ENCODE measurements at places on chromosomes 12 and 14. TPM values are rescaled to one million over a fixed set of nuclear protein-coding genes. Genes with fewer than 3 reads are reported as not detected.

- no peak for DNase-seq
- H3K4me1 ChIP-seq, result peaks cover 5% of the 10 kb centered on the region
- H3K36me3 ChIP-seq, result no peaks in the 10 kb centered on the region
- H3K4me3 ChIP-seq, result no peak overlapping the region
- H3K27ac ChIP-seq, result no peak overlapping the region
These were observed 97.4 kb downstream of the LMNTD1 start for GRCh38 chr12:25455696-25456095.

GRCh38 chr12:133233006-133233405 lies 2.7 kb downstream of the ANHX start:
- H3K4me3 ChIP-seq, result no peak overlapping the region
- H3K27me3 ChIP-seq, result no peaks in the 10 kb centered on the region
- no peaks in the 10 kb centered on the region for H3K4me1 ChIP-seq
- H3K36me3 ChIP-seq, result no peaks in the 10 kb centered on the region

The SERPINA1 gene
- total RNA-seq, result 15.5 TPM

The LRTM2 gene
- not detected for total RNA-seq

The GPR137C gene
- total RNA-seq, result 0.37 TPM

The CD163L1 gene
- 0.08 TPM for total RNA-seq
